ENCODE measurements at places on chromosomes 2 and 18.

DNA sequence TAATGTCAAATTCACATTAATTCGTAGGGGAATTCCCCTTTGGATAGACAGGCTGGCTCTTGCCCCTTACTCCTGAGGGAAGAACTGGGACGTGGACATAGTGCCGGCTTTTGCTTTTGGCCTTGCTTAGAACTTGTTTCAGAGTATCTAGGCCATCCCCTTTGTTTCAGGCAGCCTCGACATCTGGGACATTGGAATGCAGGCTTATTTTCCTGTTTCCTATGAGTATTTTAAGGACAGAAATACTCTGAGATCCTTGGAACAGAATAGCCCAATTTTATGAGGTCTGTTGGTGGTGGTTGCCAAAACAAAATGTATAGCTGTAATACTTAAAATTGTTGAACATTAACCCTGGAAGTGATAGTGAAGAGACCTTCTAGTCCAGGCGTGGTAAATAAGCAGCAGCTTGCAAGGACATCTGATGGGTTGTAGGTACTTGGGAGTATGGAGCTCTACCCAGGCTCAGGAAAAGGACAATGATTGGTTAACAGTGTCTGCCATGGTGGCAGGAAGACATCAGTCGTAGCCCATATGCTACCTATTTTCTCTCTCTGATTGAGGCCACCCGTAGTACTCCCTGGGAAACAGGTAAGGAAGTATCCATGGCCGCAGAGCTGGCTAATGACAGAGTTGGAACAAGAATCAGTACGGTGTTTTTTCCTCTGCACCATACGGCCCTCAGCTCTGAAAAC lies 112.4 kb downstream of the CDK15 start:
- no peak for DNase-seq

DNA sequence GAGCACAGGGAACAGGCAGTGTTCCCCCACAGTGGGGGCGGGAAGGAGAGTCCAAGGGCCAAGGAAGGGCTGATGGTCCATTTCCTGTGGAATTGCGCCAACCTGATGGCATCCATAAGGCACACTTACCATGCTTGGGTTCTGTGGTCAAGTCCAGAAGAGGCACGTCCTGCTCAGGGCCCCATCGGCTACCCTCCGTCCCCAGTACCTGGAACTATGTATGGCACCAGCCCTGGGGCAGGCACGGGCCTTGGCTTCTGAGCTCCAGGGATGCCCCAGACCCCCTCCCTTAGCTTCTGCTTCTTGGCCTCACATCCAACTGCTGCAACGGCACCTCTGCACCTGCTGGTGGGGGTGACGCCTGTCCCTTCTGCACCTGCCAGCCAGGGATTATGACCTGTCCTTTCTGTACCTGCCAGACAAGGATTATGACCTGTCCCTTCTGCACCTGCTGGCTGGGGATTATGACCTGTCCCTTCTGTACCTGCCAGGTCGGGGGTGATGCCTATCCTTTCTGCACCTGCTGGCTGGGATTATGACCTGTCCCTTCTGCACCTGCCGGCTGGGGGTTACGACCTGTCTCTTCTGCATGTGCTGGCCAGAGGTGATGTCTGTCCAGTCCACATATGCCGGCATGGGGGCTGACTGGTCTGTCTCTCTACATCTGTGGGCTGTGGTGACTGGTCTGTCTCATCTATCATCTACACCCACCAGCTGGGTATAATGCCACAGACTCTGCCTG lies 45.4 kb upstream of the SNTG2 start:
- no peak for DNase-seq

DNA sequence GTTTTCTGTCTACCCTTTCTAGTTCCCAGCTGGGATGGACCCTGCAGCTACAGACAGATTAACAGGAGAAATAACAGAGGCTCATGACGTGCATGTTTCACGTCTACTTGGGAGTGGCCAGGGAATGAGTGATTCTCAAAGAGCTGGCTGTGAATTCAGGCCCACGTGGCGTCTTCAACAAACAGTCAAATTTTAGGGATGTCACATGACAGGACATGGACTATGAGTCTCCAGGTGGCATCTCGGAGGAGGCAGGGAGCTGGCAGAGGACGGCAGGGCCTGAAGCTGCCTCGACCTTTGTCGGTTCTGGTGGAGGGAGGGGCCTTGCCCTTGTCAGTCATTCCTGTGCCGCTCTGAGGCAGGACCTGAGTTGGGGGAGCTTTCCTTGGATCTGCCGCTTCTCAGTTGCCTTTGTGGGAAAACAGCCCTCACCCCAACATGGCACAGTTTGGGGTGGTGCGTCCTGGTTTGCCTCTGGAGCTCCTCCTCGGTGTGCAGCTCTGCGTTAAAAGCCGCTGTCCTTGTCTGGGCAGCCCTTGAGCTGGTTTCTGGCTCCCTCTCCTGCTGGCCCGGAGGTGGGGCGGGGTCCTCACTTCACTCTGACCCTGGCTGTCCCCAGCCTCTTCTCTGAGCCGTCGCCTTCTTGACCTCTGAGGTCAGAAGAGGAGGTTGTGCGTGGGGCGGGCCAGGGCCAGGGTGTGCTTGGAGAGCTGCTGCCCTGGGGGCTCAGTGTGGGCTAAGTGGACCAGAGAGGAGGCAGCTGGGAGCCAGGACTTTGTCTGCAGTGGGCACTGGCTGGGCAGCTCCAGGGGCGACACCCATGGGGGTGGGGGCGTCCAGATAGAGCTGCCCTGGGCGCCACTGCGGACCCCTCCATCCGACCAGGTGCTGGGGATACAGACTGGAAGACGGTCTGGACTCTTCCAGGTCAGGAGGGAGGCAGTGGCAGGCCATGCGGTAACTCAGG lies 12.1 kb upstream of the GAL3ST2 start:
- DNase-seq, result no peak

- DNase-seq, result no peak
Observed at GRCh38 chr2:88442473-88442872, 10.0 kb downstream of the FOXI3 start.

- DNase-seq, result no peak
Observed at GRCh38 chr2:149101818-149102217, 63.3 kb downstream of the LYPD6B start.

GRCh38 chr2:109582928-109583895 lies 30.6 kb downstream of the SEPTIN10 start:
- DNase-seq, result no peak

GRCh38 chr2:153604133-153604532 lies 125.6 kb upstream of the RPRM start:
- DNase-seq, result no peak

DNA sequence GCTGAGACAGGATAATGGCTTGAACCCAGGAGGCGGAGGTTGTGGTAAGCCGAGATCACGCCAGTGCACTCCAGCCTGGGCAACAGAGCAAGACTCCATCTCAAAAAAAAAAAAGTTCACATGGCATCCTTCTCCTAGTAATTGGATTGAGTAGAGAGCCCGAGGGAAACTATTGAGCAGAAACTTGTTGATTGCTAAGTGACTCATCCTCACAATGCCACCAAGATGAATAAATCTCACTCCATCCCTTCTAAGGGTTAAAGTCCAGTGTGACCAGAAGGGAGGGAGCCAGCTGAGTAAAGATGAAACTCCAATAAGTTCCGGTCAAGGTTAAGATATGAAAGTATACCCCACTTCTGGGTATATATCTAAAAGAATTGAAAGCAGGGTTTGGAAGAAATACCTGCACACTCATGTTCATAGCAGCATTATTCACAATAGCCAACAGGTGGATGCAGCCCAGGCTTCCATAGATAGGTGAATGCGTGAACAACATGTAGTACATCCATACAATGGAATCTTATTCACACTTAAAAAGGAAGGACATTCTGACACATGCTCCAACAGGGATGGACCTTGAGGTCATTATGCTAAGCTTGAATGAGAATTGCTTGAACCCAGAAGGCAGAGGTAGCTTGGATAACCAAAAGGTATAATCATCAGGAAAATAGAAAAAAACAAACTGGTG lies 13.0 kb upstream of the FHL2 start:
- DNase-seq, result no peak

DNA sequence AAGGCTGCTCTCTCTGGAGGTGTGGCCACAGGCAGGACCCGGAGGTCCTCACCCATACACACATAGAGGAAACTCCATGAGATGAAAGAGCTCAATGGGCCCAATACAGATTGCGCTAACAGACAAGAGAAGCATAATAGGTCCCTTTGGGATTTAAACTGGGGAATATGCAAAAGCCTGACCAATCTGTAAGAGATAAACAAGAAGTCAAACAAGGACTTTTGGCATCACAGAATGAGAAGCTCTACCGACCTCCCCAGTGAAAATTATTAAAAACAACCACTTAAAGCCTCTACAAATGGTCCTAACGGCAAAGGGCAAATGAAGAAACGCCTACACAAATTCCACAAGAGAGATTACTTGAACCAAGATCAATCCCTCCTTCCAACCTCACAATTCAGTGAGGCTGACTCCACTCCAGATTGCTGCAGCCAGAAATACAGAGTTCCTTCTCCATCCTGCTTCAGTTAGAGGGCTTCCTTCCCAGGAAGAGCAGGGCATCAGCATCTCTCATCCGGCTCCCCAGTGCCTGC lies 10.8 kb downstream of the IWS1 start:
- no peak for DNase-seq

DNA sequence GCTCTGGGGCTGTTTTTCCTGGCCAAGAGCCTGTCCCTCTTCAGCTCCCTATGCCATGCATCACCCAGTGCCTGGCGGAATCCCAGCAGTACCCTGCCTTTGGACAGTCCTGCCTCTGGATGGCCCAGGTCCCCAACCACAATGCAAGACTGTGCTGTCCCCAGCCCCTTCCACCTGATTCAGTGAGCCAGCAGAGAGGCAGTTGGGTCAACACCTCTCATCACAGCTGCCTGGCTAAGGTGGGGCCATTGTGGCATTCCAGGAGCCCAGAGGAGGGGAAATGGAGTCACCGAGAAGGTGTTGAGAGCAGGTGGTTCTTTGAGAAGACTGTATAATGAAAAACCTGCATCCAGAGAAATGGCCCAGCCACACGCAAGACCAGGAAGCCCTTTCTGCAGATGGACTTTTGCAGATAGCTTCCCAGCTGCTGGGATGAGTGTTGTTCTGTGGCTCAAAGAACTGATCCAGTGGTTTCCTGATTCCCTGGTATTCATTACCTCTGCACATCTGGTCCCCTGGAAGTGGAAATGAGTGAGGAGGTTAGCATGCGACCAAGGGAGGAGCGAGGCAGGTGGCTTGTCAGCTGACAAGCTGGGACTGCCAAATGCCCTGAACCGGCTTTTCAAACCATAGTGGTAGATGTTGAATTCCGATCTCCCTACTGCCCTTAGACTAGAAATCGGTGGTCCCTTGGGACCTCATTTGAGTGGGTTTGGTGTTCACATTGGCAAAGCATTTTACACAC lies 1.7 kb upstream of the ASPRV1 start:
- no peak for DNase-seq

- no peak for DNase-seq
Observed at GRCh38 chr2:229388731-229389130, 117.6 kb upstream of the PID1 start.

- DNase-seq, result no peak
Observed at GRCh38 chr2:118058951-118059350, 29.3 kb upstream of the INSIG2 start.

DNA sequence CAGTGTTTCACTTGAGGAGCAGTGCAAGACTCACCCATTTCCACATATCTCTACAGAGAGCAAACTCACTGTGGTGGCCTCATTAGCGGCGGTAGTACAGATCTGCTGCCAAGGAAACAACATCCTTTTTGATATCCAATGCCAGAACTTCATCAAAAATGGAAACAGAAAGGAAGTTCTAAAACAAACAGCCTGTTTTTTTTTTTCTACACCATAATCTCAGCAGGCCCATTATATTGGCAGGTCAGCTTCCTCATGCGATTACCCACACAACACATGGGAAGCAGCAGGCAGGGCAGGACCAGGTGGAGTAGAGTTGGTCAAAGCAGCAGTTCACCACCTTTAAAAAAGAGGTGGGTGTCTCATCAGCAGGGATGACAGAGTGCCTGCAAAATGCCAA lies 678.9 kb upstream of the CELF4 start:
- DNase-seq, result no peak

GRCh38 chr18:21684731-21685130 lies 19.8 kb downstream of the ABHD3 start:
- DNase-seq, result peak; percentile 13

DNA sequence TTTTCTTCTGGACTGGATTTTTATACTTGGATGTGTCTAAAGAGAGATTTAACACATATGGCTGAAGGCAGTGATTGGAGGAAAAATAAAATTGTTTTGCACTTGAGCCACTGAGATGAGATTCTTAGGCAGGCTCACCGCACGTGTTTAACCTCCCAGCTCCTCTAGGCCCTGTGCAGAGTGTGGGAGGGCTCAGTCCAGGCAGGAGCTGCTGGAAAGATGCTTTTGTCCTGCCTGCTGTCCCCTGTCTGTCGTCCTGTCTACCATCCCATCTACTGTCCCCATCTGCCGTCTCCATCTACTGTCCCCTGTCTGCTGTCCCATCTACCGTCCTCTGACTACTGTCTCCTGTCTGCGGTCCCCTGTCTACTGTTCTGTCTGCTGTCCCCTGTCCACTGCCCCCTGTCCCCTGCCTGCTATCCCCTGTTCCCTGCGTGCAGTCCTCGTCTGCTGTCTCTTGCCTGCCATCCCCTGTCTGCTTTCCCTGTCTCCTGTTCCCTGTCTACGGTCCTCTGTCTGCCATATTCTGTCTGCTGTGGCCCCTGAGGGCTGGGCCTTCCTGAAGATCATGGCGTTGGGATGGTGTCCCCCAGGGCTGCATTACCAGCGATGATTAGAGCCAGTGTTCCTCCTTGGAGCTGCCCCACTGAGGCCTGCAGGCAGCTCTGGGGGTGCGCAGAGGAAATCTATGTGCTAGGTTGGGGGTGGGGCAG lies 43.7 kb upstream of the HS6ST1 start:
- no peak for DNase-seq

DNA sequence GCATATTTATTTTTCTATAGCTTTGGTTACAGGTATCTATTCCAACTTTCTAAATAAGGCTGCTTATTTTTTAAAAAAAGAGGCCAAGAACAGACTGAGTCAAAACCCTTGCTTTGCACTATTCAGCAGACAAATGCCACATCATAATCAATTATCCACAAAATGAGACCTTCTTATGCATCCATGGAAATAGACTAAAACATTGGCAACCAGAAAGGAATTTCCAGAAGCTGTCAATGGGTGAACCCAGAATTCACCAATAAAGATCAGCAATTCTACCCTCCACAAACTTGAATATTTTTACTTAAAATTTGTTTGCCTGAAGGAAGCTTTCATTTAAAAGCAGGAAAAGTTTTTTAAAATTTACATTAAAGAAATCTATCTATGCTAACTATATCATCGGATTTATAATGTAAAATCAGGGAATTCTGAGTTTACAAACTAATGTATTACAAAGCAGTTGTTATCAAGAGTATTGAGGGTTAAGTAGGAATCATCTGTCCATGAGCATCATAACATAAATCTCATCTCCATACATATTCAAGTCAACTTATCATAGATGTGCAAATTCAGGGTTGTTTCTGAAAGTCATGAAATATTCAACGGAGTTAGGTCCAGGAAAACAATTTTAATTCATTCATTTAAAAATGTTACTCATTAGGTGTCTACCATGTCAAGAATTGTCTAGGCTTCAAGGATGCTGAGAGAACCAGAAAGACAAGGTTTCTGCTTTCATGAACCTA lies 548.0 kb downstream of the SATB2 start:
- DNase-seq, result no peak

- DNase-seq, result no peak
Observed at GRCh38 chr2:109473616-109474318, 140.0 kb downstream of the SEPTIN10 start.

GRCh38 chr2:50143822-50144575 lies 887.9 kb downstream of the NRXN1 start:
- DNase-seq, result peak; percentile 16

Data from GM19239 (cell line).